Astrocyte (in vitro differentiated cells and primary cell): ENCODE measurements at places on chromosomes 3 and 15.

DNA sequence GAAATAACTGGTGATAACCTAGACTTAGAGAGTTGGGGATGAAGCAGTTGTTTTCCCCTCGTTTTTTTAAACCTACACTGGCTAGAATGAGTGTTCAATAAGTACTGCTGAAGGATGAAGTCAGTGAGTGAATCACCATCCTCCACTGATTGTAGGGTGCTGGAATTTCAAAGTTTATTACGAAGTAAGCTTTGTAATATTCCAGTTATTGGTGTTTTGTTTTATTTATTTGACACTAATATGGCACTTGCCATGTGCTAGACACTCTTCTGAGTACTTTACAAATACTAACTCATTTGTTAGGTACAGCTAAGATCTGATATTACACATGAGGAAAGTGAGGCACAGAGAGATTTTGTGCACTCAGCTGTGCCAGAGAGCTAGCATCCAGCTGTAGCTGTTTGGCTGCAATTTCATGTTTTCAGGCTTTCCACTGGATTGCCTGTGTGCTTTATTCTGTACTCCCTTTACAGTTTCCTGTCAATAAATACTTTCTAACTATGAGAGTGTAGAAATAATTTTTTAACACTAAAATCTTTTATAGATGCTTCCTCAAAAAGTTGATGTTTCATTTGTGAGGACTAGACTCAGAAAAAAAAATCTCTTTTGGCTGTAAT, 5.8 kb downstream of the MAP2K5 start:
- peak; percentile 43 for DNase-seq

- no peak for DNase-seq
Observed at GRCh38 chr15:36183201-36183600, 396.2 kb upstream of the CDIN1 start.

DNA sequence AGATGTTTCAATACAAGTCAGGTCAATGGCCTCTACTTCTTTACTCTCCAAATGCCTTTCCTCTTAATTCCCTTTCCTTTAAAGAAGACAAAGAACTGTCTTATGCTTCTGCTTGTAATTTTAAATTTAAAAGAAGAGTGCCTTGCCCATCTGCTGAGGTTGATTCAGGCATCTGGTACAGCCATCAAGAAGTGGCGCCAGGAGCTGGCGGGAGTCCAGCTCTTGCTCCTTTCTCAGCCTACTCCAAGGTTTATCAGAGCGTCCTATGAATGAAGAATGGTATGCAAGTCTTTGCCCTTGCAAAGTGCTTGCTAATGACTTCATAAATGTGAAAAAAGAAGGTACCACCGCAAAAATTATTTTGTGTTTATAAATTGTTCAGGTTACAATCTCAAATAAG, 294.6 kb upstream of the TGFBR2 start:
- no peak for DNase-seq

DNA sequence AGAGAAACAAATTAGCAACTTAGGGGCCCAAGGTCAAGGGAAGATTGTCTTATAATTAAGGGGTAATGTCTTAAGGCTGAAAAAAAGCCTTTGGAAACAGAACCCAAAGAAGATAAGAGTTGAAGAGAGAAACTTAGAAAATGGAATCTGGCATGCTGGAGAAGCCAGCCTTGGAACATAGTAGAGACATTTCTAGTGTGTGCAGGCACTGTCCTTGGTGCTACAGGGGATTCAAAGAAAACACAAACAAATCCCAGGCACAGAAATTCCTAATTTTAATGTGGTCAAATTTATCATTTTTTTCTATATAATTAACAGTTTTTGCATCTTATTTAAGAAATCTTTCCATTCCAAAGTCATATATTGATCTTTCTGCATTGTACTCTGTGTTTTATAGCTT, 89.4 kb downstream of the NR1D2 start:
- no peak for DNase-seq

GRCh38 chr3:164984947-164985346, 93.3 kb downstream of the SI start:
- no peak for DNase-seq

DNA sequence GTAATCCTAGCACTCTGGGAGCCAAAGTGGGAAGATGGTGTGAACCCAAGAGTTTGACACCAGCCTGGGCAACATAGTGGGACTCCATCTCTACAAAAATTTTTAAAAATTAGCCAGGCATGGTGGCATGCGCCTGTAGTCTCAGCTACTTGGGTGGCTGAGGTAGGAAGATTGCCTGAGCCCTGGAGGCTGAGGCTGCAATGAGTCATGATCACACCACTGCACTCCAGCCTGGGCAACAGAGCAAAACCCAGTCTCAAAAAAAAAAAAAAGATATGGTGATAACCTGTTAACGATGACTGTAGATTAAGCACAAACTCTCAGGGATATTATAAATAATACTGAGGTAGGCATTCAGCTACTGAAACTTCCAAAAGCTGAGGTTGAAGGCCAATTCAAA, 107.5 kb downstream of the SLC49A4 start:
- no peak for DNase-seq

- DNase-seq, result no peak
Observed at GRCh38 chr3:197733042-197733441, 3.7 kb downstream of the RUBCN start.
